Retinal pigment epithelial cell (primary cell): ENCODE measurements at places on chromosomes 7 and 10.

DNA sequence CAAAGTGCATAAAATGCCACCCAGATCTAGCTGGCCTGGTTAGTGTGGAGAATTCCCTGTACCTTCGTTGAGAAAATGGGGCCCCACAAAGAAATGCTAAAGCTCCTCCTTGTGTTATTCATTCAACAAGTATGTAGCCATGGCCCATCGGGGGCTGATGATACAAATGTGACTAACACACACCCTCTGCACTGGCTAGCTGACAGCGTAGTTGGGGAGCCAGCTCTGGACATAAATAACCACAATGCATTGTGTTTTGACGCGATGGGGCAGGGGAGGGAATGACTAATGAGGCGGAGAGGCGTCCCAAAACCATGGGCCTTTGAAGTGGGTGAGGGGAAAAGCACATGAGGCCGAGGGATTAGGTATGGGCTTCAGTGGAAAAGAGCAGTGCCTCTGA, 28.2 kb upstream of the ASL start:
- peak; percentile 73 for DNase-seq

DNA sequence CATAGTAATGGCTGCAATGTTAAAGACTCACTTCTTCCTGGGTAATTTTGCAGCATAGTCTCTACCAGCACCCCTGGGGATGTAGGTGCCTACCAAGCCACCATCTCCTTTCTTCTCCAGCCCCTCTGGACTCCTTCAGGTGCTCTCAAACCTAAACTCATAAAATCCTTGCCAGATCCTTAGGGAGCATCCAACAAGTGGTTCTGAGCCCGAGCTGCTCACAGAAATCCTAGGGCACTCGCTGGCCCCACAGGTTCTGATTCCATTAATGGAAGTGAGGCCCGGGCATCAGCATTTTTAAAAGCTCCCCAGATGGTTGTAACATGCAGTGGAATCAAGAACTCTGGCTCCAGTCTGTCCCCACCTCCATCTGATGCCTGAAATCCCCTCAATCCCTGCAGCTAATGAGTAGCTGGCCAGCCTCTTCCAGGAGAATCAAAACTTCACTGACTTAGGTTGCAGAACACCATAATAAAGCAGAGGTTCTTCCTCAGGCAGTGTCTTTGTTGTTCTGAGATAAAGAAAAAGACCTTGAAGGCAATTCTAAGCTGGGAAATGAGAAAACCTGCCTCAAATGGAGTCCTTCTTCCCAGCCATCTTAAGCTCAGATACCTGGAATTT, 336.8 kb downstream of the KCNMA1 start:
- no peak for DNase-seq

DNA sequence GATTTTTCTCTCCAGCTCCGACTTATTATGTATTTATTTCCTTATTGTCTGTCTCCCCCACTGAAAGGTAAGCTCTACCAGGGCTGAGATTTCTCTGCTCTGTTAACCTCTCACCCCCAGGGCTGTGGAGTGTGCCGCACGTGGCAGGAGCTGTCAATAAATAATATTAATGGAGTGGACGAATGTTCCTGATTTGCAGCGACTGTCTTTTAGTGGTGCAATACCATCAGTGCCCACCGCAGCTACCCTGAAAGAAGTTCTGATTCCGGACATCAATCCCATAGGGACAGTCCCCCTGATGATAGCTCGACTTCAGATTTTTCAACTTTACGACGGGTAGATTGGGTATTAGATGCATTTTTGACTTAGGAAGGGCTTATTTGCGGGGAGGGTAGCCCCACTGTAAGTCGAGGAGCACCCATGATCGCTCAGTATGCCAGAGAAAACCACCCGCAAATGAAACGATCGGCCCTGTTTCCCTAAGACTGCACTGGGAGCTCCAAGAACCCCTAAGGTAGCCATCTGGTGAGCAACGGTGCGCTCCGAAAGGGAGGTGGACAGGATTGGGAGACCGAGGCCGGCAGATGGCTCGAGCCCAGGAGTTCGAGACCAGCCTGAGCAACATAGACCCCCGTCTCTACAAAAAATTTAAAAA, 986 bp upstream of the PPP2R2D start:
- DNase-seq, result no peak

DNA sequence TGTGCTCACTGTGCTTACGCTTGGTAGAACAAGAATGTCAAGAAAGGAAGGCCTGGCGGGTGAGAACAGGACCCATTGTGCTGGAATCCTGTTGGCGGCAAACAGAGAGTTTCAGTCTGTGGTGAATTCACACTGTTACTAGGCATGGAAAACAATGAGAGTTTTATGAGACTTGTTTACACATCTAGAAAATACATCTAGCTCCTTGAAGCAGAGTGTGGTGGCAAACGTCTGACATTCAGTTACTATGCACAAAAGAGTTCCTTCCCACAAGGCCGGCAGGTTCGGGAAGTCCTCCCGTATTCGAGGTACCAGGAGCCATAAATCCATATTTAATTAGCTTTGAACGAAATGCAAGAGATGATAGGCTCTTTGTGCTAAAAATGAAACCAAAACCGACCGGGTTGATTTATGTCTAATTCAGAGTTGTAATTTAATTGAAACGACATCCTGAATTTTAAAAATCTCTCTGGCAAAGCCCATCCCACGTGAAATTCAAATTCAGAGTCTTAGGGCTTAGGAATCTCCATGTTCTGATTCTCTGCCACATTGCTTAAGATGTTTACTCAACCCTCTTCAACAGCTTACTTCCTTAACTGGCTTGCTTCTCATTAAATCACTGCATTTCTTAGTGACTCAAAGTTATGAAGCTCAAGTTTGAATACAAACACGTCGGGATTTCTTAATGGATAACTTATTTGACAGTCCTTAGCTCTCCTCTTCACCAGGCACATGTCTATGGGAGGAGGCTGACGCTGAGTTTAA, 299.9 kb upstream of the PITRM1 start:
- peak; percentile 76 for DNase-seq

- no peak for DNase-seq
Measured at GRCh38 chr7:91289633-91290254, 25.5 kb downstream of the FZD1 start.

GRCh38 chr7:66583490-66584110, 45.1 kb upstream of the KCTD7 start:
- no peak for DNase-seq

GRCh38 chr10:49299816-49300139, 808 bp downstream of the C10orf71 start:
- no peak for DNase-seq

DNA sequence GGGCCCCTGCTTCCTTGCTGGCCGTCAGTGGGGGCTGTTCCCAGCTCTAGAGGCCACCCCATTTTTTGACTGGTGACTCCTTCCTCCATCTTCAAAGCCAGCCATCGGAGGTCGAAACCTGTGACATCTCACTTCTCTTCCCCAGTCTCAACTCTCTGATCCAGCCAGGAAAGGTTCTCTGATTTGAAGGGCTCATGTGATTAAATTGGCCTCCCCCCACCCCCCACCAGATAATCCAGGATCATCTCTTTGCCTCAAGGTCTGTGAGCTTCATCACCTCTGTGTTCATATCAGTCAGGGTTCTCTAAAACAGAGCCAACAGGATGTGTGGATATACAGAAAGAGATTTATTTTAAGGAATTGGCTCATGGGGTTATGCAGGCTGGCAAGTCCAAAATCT, 5.6 kb upstream of the RAMP3 start:
- no peak for DNase-seq
